Effector memory CD4-positive, alpha-beta T cell (primary cell): ENCODE measurements at places on chromosomes 2 and 18.

DNA sequence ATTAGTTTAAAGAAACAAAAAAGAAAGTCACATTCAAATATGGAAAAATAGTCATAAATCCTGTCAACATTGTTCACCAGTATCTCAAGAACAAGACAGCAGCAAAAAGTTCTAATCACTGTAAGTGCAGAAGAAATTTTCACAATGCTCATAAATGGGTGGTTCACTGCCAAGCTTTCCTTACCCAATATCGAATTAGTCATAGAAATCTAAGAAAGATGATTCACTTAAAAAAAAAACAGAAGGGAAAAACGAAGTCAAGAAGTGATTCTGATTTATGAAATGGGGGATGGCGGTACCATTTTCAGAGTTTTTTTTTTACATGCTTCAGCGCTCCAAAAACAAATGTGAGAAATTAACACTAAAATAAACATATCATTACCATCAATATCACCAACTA, 156.7 kb downstream of the EXOC6B start:
- no peaks in the 10 kb centered on the region for H3K36me3 ChIP-seq
- H3K4me1 ChIP-seq: no peaks in the 10 kb centered on the region
- DNase-seq: no peak
- H3K27ac ChIP-seq: no peak overlapping the region
- H3K4me3 ChIP-seq: no peak overlapping the region

DNA sequence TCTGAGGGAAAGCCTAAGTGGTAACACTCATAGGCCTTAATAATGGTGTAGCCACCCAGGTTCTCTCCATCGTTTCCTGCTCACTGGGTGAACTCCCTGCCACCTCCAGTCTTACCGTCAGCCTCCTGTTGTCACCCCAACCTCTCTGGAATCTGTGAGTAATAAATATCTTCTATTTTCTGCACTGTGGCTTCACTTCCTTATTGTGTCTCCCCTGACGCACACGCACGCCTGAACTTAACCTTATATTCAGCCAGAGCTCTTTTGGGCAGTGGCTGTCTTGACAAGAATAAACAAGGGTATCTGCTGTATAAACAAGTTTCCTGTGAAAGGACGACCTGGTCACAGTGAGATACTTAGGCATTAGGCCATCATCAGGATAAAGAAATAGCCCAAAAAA, 467.2 kb downstream of the SPAG16 start:
- H3K4me1 ChIP-seq: no peaks in the 10 kb centered on the region
- H3K4me3 ChIP-seq: no peak overlapping the region
- no peak for DNase-seq

DNA sequence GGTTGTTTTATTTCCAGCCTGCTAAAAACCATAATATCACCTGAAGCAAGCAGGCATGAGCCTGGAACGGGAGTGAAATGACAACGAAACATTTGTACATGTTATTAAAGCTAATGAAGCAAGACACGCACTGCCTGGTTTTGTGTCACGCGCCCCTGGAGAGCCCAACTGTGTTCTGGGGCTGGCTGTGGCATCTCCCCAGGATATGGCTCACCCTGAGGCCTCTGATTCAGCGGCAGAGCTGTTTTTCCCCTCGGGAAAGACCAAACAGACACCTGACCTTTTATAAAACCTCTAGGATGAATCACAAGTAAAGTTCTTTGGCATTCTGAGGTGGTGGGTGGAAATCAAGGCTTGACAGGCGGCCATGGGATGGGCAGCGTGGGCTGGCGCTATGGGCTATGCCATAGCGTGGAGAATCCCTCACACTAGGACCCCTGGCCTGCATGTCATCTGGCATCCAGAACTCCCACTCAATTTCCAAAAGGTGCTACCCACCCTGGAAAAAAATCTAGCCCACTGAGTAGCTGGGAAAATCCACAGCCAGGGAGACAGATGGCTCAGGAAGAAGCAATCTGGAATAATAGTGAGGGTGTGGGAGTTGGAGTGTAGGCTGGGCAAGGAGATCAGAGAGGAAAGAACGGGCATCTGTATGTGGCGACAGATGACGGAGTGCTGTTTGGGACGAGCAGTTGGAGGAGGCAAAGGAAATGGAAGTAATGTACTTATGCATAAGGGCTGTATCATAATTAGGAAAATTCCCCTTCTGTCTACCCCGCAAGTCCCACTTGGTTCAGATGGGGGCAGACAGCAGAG, 262.0 kb downstream of the AFF3 start:
- no peak overlapping the region for H3K4me3 ChIP-seq
- H3K4me1 ChIP-seq: no peaks in the 10 kb centered on the region
- no peaks in the 10 kb centered on the region for H3K36me3 ChIP-seq
- no peak overlapping the region for H3K27ac ChIP-seq

GRCh38 chr2:207091928-207092327, 73.8 kb downstream of the KLF7 start:
- H3K4me3 ChIP-seq: no peak overlapping the region
- H3K27me3 ChIP-seq: no peaks in the 10 kb centered on the region
- H3K4me1 ChIP-seq: peaks cover 5% of the 10 kb centered on the region

GRCh38 chr2:64837116-64837731, 152.0 kb upstream of the SLC1A4 start:
- H3K4me3 ChIP-seq: no peak overlapping the region
- DNase-seq: no peak
- no peaks in the 10 kb centered on the region for H3K36me3 ChIP-seq
- H3K27me3 ChIP-seq: no peaks in the 10 kb centered on the region
- no peak overlapping the region for H3K27ac ChIP-seq
- no peaks in the 10 kb centered on the region for H3K4me1 ChIP-seq

GRCh38 chr2:97966545-97967215, 29.1 kb downstream of the TMEM131 start:
- no peak overlapping the region for H3K4me3 ChIP-seq
- H3K27me3 ChIP-seq: no peaks in the 10 kb centered on the region
- H3K36me3 ChIP-seq: no peaks in the 10 kb centered on the region
- H3K27ac ChIP-seq: no peak overlapping the region
- H3K4me1 ChIP-seq: no peaks in the 10 kb centered on the region
- DNase-seq: no peak

- H3K4me1 ChIP-seq: no peaks in the 10 kb centered on the region
- no peak overlapping the region for H3K4me3 ChIP-seq
- no peak for DNase-seq
- H3K27me3 ChIP-seq: no peaks in the 10 kb centered on the region
- no peaks in the 10 kb centered on the region for H3K36me3 ChIP-seq
- H3K27ac ChIP-seq: no peak overlapping the region
Measured at GRCh38 chr2:174120346-174120745, 128.0 kb downstream of the OLA1 start.

GRCh38 chr2:192604295-192604694, 409.6 kb upstream of the TMEFF2 start:
- no peak overlapping the region for H3K4me3 ChIP-seq
- no peaks in the 10 kb centered on the region for H3K36me3 ChIP-seq
- H3K27ac ChIP-seq: no peak overlapping the region
- H3K27me3 ChIP-seq: no peaks in the 10 kb centered on the region

DNA sequence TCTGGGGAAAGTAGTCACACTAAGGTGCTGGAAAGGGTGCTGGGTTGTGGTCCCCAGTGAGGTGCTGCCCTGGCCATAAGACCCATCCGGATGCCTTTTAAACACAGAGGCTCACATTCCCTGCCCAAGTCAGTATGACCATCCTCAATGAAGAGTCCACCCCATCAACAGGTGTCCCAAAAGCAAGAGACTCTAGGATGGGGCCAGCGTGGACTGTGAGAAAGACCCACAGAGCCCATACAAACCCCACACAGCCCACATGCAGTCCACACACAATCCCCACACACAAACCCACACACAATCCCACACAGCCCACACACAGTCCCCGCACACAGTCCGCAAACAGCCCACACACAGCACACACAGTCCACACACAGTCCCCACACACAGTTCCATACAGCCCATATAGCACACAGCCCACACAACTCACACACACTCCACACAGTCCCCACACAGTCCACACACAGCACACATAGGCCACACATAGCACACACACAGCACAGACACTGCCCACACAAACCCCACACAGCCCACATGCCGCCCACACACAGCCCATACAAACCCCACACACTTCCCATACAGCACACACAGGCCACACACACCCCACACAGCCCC, 241.4 kb upstream of the SALL3 start:
- no peak for DNase-seq
- no peak overlapping the region for H3K4me3 ChIP-seq
- H3K4me1 ChIP-seq: no peaks in the 10 kb centered on the region
- no peaks in the 10 kb centered on the region for H3K36me3 ChIP-seq
- H3K27ac ChIP-seq: no peak overlapping the region

- H3K36me3 ChIP-seq: no peaks in the 10 kb centered on the region
- H3K4me3 ChIP-seq: peak overlapping the region; percentile 70
- H3K4me1 ChIP-seq: peaks cover 29% of the 10 kb centered on the region
- no peaks in the 10 kb centered on the region for H3K27me3 ChIP-seq
- peak overlapping the region; percentile 81 for H3K27ac ChIP-seq
- DNase-seq: no peak
Measured at GRCh38 chr18:75208836-75209128, 157 bp downstream of the PTGR3 start.

- no peak overlapping the region for H3K27ac ChIP-seq
- no peak overlapping the region for H3K4me3 ChIP-seq
- DNase-seq: no peak
- no peaks in the 10 kb centered on the region for H3K27me3 ChIP-seq
- no peaks in the 10 kb centered on the region for H3K36me3 ChIP-seq
Measured at GRCh38 chr2:139156730-139157129, 376.5 kb upstream of the NXPH2 start.

DNA sequence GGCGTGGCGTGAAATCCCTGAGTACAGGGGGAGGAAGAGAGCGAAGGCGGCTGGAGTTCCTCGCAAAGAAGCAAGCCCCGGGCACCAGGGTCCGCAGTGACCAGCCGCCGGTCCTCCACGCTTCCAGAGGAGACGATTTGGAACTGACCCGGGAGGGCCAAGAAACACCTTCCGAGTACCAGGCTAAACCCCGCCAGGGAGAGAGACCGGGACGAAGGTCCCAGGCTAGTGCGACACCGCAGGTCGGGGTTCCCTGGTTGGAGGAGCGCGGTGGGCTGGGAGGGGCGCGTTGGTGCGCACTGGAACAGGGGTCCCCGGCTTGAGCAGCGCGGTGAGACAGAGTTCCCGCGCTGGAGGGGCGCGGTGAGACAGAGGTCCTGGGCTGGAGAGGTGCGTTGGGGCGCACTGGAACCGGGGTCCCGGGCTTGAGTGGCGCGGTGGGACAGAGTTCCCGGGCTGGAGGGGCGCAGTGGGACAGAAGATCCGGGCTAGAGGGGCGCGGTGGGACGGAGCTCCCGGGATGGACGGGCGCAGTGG, 901 bp downstream of the WDFY1 start:
- DNase-seq: no peak
- H3K4me3 ChIP-seq: peak overlapping the region; percentile 99
- peaks cover 11% of the 10 kb centered on the region for H3K4me1 ChIP-seq
- H3K27me3 ChIP-seq: no peaks in the 10 kb centered on the region
- H3K36me3 ChIP-seq: no peaks in the 10 kb centered on the region

GRCh38 chr18:33580546-33580945, 2.5 kb downstream of the ASXL3 start:
- H3K36me3 ChIP-seq: no peaks in the 10 kb centered on the region
- H3K27me3 ChIP-seq: no peaks in the 10 kb centered on the region
- H3K27ac ChIP-seq: no peak overlapping the region
- DNase-seq: no peak
- H3K4me3 ChIP-seq: no peak overlapping the region

GRCh38 chr2:202016579-202017227, 17.0 kb upstream of the FZD7 start:
- no peak overlapping the region for H3K4me3 ChIP-seq
- no peak overlapping the region for H3K27ac ChIP-seq
- no peaks in the 10 kb centered on the region for H3K36me3 ChIP-seq

GRCh38 chr2:30464544-30465170, 17.6 kb downstream of the LCLAT1 start:
- H3K4me1 ChIP-seq: no peaks in the 10 kb centered on the region
- no peaks in the 10 kb centered on the region for H3K36me3 ChIP-seq
- no peak overlapping the region for H3K4me3 ChIP-seq
- H3K27ac ChIP-seq: no peak overlapping the region
- DNase-seq: no peak

DNA sequence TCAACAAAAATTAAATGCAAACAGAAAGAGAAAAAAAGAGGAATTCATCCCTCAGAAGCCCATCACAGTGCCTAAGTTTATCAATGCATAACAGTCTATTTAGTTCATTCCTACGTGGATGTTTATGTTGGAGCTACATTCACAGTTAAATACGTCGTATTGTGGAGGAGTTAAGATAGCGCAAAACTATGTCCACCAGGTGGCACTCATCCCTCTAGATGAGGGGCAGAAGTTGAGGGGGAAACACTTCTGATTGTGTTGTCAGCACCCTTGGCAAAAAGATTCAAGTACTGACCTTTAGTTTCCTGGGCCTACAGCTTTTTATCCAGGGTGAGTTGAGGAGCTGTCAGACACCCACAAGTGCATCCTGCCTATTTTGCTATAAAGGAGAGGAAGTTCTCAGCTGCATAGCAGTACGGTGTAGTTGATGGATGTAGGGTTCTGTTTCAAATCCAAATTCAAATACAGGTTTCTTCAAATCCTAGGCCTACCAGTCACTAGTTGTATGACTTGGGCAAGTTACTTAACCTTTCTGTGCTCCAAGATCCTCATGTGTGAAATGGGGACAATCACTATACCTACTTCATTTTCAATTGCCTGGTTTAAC, 26.8 kb upstream of the MYO1B start:
- DNase-seq: no peak
- no peak overlapping the region for H3K27ac ChIP-seq
- H3K27me3 ChIP-seq: no peaks in the 10 kb centered on the region

GRCh38 chr2:192119536-192119935, 75.2 kb downstream of the TMEFF2 start:
- no peak overlapping the region for H3K4me3 ChIP-seq
- no peak for DNase-seq
- H3K27me3 ChIP-seq: no peaks in the 10 kb centered on the region
- no peak overlapping the region for H3K27ac ChIP-seq
- no peaks in the 10 kb centered on the region for H3K4me1 ChIP-seq

DNA sequence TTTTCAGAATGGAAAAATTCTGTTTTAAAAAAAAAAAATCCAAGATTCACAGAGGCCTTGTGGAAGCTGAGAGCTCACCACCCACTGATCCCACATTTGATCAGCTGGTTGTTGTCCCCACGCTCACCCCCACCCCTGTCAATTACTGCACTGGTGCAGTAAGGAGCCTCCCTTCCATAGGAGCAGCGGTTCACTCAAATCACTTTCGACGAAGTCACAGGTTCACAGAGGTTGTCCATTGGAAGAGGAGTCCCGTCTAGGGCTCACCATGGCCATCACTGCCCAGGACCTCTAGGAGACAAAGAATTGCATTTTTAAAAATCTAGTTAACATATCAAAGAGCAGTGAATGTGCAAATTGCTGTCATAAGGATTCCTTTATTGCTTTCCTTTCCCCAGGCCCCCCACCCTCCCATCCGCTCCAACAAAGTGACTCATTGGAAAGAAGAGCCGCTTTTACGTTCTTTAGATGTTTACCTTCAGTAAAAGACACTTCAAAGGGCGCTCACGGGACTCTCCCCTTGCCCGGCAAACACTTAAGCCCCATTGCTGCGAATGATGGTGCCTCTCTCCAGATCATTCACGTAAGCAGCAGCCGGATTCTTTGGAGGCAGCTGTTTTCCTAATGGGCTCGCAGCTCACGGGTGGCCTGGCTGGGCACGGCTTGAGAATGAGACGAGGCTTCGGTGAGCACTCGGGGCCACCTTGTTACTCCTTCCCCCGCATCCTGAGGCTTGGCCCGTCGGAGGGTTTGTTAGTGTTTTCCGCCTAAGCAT, 165.5 kb upstream of the SALL3 start:
- no peaks in the 10 kb centered on the region for H3K27me3 ChIP-seq
- no peak overlapping the region for H3K27ac ChIP-seq
- H3K4me1 ChIP-seq: no peaks in the 10 kb centered on the region
